ENCODE measurements at places on chromosomes 3 and 15. TPM values are rescaled to one million over a fixed set of nuclear protein-coding genes. Genes with fewer than 3 reads are reported as not detected.
A peak's percentile ranks its signal among the peaks of the same experiment; 100 is the strongest.

GRCh38 chr15:65286069-65286703 is 497 bp downstream of the PARP16 start:
- DNase-seq: peak; percentile 24

NAALADL2 gene
- 20.2 TPM for total RNA-seq

- DNase-seq: no peak
Measured at GRCh38 chr3:111589303-111590142, 5.6 kb downstream of the ZBED2 start.

- DNase-seq: no peak
Measured at GRCh38 chr15:73818308-73818985, 54.9 kb upstream of the TBC1D21 start.

- DNase-seq: peak; percentile 7
Measured at GRCh38 chr15:43440721-43441281, 52.2 kb downstream of the TP53BP1 start.

PPARG gene
- 12.9 TPM for total RNA-seq

GRCh38 chr15:59306520-59307164 is 66.0 kb downstream of the MYO1E start:
- DNase-seq: no peak

CRABP1 gene
- total RNA-seq: not detected

DNA sequence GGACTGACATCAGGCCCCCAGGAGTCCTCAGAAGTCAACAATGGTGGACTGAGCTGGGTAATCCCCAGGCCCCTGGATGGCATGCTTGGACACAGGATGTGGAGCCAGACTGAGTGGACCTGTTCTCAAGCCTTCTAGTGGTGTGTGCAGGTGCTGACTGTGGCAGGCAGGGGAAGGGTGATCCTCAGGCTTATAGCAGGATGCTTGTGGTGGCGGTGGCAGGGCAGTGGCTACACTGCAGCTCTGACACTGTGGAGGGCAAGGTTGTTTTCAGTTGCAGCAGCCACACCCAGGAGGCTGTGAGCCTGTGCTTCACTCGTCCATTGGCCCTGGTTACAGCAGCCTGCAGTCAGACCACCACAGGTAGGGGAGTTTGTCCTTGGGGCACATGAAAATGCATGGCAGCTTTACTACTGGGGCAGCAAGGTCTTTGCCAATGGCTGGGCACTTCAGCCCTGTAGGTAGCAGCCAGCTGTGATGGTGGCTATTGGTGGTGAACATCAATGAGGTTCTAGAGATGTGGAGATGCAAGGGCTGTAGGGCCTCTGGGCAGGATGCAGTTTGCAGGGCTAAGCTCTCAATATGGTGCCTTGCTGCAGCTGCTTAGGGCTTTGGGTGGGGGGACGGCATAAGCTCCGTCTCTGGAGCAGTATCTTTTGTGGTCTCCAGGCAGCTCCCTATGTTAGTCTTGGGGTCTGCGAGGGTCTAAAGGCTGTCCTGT is 17.5 kb upstream of the MYO5A start:
- no peak for DNase-seq

DNA sequence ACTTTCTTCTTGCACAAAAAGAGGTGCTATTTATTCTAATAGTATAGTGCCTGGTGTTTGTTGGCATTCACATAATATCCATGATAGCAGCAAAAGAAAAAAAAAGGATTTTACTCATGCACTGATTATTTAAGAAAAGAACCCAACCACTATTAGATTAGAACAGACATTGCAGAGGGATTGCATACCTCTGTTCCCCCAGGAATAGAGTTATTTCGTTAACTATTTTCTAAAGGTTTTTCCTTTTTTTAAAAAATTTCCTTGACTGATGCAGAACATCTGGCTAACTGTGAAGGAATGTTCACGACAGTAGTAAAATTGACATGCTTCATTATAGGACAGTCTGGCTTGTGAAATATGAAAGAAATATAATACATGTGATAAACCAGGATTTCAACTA is 136.6 kb upstream of the PTX3 start:
- DNase-seq: no peak

GABRR3 gene
- not detected for total RNA-seq

GRCh38 chr3:145094355-145094941 is 1066.5 kb downstream of the PLOD2 start:
- no peak for DNase-seq

DNA sequence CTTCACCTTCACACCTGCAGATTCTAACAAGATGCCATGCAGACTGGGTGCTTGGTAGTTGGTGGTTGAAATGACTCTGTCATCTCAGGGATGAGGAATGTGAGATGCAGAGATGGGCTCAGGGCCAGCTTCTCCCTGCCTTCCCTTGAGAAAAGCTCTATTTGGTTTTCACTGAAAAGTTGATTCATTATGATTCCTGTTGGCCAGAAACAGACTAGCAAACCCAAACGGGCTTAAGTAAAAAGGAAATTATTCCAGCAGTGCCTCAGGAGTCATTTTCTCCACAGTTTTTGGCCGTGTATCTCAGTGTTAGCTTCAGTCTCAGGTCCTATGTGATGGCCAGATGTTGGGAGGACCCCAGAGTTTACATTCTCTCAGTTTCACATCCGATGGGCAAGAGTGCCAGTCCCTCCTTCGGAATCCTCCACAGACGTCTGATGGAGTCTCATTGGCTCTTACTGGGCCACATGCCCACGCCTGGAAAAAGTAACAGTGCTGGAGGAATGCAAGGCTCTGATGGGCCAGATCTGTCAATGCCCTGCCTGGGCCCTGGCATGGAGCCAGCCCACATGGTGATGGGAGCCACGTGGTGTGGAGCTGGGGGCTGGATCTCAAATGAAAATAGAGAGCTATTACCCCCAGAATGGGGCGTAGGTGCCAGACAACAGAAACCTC is 22.3 kb upstream of the SACM1L start:
- DNase-seq: no peak

DNA sequence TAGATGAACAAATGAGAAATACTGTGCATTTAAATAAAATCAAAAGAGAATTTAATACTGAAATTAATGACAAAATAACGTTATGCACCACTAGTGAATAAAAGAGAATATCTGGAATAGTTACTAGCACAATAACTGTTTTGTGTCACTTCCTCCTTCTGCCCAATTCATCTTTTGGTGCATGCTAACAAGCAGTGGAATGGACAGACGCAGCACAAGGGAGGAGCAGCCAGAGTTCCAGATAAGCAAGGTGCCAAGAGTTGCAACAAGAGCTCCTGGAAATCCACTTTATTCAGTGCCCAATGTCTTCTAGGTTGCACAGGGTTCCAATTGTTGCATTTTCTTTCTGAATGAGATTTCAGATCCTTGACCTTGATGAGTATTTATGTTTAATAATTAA is 66.5 kb upstream of the PLXND1 start:
- DNase-seq: no peak

- no peak for DNase-seq
Measured at GRCh38 chr3:194443901-194444300, 42.9 kb downstream of the ATP13A3 start.

SGO1 gene
- total RNA-seq: 7.3 TPM

CLPX gene
- total RNA-seq: 41.2 TPM

GRCh38 chr3:3429841-3430240 is 250.3 kb upstream of the CRBN start:
- DNase-seq: no peak

GRCh38 chr3:177676947-177677587 is 479.8 kb upstream of the TBL1XR1 start:
- no peak for DNase-seq

RPL4 gene
- 2,395 TPM for total RNA-seq

- DNase-seq: no peak
Measured at GRCh38 chr15:28103831-28104230, 4.7 kb upstream of the OCA2 start.

DNA sequence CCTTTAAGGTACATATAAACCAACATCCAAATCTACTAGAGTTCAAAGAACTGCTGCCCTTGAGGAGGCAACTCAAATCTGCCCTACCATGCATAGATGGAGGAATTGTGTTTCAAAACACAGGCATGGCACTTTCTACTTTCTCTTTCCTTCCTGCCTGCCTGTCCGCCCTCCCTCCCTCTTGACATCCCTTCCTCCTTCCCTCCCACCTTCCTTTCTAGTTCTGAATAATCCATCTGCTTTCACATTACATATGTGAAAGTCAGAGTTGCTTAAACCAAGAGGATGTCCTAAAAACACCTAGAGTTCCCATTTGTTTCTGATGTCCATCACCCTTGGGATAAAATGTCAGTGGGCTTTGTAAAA is 537.6 kb downstream of the FOXP1 start:
- no peak for DNase-seq

All from prostate gland (tissue), 2 donors.